DMS53 (cell line): ENCODE measurements at places on chromosomes 7 and 10.
A peak's percentile ranks its signal among the peaks of the same experiment; 100 is the strongest.

DNA sequence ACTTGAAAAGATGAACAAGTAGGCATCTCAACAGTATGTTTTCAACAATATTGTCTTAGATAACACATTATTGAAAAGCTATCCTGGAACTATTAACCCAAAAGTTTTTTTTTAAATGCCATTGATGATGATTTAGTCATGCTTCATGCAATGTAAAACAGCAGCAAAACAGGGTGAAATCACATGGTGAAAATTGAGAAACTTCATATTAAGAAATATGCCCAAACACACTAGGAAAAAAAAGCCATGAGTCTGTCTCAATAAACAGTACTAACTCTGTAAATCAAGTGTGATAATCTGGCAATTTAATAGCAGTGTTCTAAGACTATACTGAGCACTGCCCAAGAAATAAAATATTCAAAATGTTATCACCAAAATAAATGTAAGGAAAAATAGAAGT lies 613.1 kb downstream of the KCNMA1 start:
- no peak for DNase-seq

- DNase-seq, result no peak
These were observed 467.3 kb downstream of the PTPRN2 start for GRCh38 chr7:158120316-158120715.

- DNase-seq, result no peak
These were observed 18.3 kb upstream of the ZNF12 start for GRCh38 chr7:6725003-6725402.

DNA sequence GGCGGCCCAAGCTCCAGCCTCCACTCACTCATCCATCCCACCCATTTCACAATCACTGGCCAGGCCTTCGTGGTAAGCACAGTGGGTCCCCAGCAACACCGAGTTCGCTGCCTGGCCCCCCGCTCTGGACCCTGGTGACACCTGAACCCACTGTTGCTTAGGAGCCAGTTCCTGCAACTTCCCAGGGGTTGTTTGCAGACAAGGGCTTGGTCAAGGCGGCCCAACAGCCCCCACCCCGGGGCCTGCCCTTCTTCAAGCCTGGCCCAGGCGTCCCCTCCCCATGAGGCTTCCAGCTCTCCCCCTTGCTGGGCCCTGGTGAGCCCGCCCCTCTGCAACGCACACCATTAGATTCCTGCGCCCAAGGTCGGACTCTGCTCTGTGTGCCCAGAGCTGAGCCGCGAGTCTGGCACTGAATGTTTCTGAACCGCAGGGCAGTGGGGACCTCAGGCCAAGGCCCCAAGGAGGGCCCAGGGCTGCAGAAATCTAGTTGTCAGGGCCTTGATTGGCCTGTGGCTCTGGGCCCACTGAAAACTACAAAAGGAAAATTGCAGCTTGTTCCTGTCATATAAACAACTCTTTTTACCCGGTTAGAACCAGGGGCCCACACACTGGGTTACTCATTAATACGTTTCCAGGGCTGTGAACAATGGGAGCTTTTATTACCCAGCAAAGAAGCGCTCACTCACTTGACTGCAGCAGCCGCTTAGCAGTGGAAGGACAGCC lies 2.1 kb upstream of the COX19 start:
- DNase-seq, result peak; percentile 90

GRCh38 chr10:26197248-26197647 lies 19.3 kb upstream of the GAD2 start:
- DNase-seq, result no peak

DNA sequence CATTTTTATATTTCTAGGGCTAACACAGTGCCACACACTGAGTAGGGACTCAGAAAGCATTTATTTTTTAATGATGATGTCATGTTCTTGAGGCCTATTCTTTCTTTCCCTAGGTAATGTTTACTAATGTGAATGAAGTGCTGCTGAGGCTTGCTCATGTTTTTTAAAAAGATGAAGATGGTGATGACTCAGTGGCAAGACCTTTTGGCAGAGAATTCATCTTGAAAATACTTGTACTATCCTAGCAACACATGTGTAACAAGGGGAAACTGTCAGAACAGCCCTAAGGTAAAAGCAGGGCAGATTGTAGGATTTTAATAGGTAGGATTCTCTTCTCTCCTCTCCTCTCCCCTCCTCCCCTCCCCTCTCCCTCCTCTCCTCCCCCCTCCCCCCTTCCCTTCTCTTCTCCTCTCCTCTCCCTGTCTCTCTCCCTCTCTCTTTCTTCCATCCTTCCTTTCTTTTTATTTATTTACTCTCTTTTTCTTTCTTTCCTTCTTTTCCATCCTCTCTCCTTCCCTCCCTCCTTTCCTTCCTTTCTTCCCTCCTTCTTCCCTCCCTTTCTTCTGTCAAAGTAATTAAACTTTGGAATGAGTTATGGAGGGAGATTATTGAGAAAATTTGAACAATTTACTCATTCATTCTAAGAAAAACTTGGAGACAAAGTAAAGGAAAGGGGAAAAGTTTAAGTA lies 75.3 kb downstream of the ZNF92 start:
- DNase-seq, result peak; percentile 75

DNA sequence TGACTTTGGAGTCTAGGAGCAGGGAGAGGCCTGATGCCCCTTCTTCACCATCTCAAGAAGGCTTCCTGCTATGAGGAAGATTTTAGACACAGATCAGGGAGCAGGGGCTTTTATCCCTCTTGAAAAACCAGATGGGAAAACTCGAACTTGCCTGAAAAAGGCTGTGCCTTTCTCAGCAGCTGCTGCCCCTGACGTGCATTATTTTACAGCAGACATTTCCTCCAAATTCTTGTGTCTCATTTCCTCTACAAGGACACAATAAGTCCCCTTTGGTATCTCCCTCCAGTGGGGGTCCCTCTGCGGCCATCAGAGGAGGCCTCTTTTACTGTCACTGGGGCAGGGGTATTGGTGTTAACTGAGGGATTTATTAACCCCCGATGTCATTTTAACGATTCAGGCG lies 38.0 kb upstream of the AQP1 start:
- DNase-seq, result no peak
